GM23248 (cell line): ENCODE measurements at places on chromosomes 3 and 15.

DNA sequence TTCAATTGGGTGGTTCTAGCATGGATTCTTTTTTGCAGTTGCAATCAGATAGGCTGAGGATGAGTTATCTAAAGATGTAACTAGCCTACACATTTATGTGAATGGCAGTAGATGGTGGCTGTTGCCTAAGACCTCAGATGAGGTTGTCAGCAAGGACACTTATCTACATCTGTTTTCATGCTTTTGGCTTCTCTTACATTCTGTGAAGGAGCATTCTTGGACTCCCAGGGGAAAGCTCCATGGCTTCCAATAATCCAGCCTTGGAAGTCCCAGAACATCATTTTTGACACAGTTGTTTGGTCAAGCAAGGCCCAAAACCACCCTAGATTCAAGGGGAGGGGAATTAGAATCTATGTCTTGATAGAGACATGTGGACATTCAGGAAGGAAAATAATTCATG, 332.2 kb upstream of the RBMS3 start:
- no peak for DNase-seq

- no peak for DNase-seq
These were observed 9.4 kb downstream of the CILP start for GRCh38 chr15:65201918-65202317.

DNA sequence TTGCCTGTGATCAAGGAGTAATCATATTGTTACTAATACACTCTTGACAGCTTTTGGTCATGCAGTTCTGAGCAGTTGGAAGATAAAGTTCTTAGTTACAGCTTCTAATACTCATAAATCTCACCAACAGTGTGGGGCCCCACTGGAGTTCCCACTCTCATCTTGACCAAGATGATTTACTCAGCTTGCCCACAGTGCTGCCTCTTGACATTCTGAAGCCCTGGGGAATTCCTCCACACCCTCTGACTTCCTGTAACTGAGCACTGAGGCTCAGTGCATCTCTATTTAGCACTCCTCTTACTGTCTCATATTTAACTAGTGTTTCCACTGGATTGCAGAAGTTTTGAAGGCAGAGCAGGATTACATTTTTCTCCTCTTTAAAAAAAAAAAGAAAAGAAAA, 1.9 kb upstream of the ARL6IP5 start:
- DNase-seq, result peak; percentile 79

DNA sequence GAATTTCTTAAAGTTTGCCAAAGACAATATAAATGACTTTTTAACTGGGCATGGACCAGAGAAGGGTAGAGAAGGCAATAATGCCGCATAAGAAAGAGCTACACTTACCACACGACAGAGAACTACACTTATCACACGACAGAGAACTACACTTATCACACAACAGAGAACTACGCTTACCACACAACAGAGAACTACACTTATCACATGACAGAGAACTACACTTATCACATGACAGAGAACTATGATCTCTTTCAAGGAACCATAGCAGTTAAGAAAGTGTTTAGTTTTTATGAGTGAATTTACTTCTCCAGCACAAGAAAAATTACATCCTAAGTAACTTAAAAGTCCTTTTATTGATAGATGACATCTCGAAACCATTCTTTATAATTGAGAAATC, 32.0 kb downstream of the DCUN1D1 start:
- DNase-seq, result no peak

DNA sequence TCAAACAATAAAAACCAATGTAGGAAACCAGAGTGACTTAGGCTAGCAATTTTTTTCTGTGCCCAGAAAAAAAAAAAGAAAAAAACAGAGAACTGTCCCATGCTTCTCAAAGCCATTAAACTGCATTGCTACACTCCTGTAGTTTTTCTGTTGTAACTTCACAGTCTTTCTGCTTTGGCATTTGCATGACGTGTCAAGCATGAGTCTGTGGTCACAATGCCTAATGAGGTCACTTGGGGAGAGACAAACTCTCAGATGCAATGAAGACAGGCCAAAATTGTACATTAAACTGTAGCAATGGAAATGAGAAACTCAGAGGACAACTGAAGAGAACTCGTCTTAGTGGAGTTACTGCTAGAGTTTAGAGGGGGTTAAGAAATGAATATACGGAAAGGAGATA, 30.8 kb downstream of the CCDC80 start:
- peak; percentile 94 for DNase-seq

DNA sequence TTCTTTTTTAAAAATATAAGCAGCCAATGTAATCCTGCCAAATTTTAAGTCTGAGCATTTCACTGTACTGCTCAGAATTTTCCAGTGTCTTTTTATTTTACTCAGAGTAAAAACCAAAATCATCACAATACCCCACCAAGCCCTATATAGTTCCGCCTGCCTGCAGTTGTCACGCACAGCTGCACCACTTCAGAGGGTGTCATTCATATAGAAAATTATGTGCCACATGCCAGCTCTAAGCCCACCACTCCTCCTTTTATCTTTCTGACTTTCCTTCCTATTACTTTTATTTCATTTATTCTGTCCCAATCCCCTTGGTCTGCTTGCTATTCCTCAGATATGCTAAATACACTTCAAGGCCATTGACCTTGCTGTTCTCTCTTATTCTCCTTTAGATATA, 233.1 kb upstream of the DPPA4 start:
- DNase-seq, result no peak

GRCh38 chr3:143849854-143850549, 1.7 kb upstream of the SLC9A9 start:
- peak; percentile 89 for DNase-seq

DNA sequence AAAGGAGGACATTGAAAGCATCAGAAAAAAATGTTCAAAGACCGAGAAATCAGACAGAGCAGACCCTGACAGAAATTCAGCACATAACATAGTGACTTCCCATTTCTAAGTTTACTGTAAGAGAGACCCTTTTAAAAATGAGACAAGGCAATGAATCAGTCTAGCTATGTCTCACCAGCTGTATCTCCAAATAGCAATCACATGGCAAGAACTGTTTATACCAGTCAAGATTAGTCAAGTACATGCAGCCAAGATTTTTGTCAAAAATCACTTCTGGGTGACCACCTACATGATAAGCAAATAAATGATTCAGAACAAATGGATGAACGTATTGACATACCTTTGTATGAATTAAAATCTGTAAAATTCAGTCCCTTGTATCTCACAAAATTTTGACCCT, 138.0 kb downstream of the DTWD1 start:
- no peak for DNase-seq

DNA sequence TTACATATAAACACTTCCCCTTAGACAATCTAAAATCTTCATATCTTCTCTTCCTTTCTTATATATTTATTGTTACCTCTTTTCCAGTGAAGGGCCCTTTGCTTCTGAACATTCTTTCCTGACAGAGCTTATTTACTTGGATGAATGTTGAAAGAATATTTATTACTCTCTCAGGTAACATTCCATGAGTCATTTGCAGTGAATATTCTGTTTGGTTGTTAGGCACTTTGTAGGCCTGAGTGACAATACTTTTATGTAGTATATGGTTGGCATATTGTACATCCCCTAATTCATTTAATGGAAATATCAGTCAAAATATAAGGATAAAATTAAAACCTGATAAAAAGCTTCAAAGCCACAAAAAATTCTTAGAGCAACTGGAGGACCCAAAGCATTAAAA, 260.9 kb upstream of the KCNMB2 start:
- no peak for DNase-seq

DNA sequence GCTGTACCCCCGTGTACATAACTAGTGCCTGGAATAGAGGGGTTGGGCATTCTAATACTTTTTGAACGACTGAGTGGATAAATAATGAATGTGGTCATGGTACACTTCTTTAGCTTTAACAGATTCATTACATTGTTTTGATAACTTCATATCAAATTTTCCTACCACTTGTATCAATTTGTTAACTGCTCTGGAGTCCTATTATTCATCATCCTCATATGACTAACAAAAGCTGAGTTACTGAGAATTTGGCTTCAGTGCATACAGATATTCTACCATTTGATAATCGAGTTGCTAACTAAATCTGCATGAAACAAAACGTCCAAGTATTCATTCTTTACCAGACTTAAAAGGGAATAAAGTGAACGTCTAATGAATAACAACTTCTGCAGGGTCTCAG, 31.7 kb downstream of the FRMD5 start:
- DNase-seq, result peak; percentile 29

DNA sequence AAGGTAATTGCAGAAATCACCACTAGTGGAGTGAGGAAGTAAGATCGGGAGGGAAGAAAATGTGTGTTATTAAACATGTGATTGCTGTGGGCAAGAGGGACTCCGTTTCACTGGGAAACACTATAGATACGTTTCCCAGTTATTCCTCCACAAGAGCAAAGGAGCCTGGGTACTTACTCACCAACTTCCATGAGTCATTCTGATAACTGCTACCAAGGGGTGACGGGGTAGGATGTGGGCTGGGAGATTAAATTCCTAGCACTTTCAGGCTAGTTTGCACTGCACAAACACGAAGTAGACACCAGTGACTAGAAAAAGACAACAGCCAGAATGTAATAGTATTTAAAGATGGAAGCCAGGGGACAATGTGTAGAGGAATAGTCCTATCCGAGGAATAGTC, 812.9 kb upstream of the CFAP20DC start:
- peak; percentile 10 for DNase-seq

DNA sequence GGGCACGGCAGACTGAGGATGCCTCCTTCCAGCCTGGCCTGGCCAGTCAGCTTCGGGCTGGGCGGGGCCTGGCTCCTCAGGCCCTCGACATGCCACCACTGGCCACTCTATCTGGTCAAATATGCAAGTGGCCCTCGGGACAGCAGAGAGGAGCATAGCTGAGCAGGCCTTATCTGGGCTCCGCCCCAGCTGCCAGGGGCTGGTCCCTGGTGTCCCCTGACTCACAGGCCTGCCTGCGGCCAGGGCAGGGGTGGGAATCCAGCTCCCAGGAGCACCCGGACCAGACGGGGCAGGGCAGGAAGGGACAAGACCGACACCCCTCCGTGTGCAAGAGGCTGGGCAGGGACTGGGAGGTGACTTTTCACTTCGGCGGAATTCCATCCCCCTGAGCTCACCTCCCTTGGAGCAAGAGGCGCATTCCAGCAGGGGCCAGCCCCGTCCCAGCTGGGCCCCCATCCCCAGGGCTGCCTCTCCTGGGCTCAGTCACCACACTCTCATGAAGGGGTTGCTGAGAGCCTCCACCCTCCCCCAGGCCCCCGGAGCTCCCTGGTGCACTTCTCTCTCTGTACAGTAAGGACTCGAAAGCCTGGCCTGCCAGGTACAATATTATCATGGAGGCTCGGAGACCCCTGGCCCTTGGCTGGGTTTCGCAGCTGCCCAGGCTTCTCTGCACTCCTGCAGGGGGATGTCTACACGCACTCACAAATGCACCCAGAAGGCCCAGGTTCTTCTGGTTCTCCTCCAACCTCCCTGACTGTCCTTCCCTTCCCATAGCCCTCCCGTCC, 29.5 kb downstream of the WNT7A start:
- peak; percentile 26 for DNase-seq

- peak; percentile 76 for DNase-seq
These were observed 583.8 kb upstream of the ZNF717 start for GRCh38 chr3:76369170-76369569.

- no peak for DNase-seq
These were observed 379.4 kb downstream of the KCNH8 start for GRCh38 chr3:19527746-19528145.
